ENCODE measurements at places on chromosomes 1 and 21. TPM values are rescaled to one million over a fixed set of nuclear protein-coding genes. Genes with fewer than 3 reads are reported as not detected.

S100A8 gene
- total RNA-seq, result not detected

- no peak for DNase-seq
These were observed 37.1 kb downstream of the LRRC40 start for GRCh38 chr1:70168283-70168682.

- no peak for DNase-seq
These were observed 327.9 kb downstream of the TTLL7 start for GRCh38 chr1:83670909-83671565.

ADCY10 gene
- 0.66 TPM for total RNA-seq

- DNase-seq, result no peak
These were observed 10.9 kb upstream of the CD101 start for GRCh38 chr1:116990612-116991151.

DNA sequence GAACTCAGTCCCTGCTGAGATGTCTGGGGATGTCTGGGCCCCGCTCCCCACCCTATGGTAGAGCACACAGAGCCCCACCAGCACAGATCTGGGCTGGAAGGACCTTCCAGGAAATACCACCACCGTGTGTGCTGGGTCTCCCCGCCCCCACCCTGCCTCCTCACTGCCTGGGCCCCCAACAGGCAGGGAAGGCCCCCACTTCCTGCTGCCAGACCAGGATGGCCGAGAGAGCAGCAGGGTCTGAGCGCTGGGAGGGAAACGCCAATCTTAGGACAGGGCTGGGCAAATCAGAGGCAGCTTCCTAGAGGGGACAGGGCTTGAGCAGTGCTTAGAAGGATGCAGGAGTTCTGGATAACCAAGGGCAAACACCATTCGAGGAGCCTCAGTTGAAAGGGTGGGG lies 11.9 kb downstream of the ADGRB2 start:
- no peak for DNase-seq

TMEM61 gene
- not detected for total RNA-seq

GRCh38 chr1:205480349-205480985 lies 24.0 kb upstream of the CDK18 start:
- DNase-seq, result no peak

DNA sequence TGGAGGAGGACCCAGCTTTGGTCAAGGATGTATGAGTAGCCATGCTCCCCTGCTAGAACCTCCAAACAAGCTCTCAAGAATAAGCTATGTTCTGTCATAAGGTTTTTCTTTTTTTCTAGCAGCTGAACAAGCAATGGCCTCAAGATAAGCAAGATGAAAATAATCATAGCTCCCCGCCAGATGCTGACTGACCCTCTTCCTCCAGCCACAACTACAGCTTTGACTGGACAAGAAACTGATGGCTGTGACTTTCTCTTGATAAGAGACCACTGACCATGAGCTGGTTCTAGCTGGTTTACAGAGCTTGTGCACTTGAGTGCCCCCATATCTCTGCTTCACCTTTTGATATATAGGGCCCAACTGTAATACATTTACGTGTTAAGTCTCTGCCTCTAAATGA lies 38.2 kb upstream of the PARP1 start:
- DNase-seq, result no peak

- DNase-seq, result no peak
These were observed 17.2 kb downstream of the HENMT1 start for GRCh38 chr1:108643492-108644335.

LIN28A gene
- total RNA-seq, result 455 TPM

GRCh38 chr21:46594276-46594675 lies 10.6 kb downstream of the S100B start:
- no peak for DNase-seq

GRCh38 chr1:54378157-54378873 lies 27.9 kb downstream of the SSBP3 start:
- peak; percentile 81 for DNase-seq

GRCh38 chr1:198157847-198158725 lies 1.3 kb downstream of the NEK7 start:
- no peak for DNase-seq

OBSCN gene
- 46.5 TPM for total RNA-seq

IL19 gene
- total RNA-seq, result not detected

GRCh38 chr1:59678040-59678439 lies 136.7 kb upstream of the HOOK1 start:
- no peak for DNase-seq
